Right renal pelvis (tissue), 4 donors: ENCODE measurements at places on chromosomes 1 and 21. TPM values are rescaled to one million over a fixed set of nuclear protein-coding genes. Genes with fewer than 3 reads are reported as not detected.

DNA sequence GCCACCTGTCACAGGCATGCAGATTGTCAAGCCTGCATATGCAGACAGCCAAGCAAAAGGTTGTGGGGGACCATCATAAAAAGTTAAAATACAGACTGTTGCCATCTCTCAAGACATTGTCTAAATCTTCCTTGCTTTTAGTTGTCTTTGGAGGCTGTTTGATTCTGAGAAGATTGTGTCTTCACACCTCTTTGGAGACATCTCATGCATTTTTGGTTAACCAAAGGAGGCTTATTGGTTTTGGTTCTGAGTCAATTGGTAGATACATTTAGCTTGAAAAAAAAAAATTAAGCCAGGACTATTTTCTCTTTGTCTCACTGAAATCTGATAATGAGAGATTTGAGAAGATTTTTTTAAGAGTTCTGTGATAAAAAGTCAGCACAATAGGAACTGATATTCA, 217.6 kb downstream of the LYPLAL1 start:
- no peak for DNase-seq

Gene LDLRAD1
- not detected for polyA plus RNA-seq

- DNase-seq: peak; percentile 25
Observed at GRCh38 chr1:243713470-243714186, 136.4 kb downstream of the AKT3 start.

DNA sequence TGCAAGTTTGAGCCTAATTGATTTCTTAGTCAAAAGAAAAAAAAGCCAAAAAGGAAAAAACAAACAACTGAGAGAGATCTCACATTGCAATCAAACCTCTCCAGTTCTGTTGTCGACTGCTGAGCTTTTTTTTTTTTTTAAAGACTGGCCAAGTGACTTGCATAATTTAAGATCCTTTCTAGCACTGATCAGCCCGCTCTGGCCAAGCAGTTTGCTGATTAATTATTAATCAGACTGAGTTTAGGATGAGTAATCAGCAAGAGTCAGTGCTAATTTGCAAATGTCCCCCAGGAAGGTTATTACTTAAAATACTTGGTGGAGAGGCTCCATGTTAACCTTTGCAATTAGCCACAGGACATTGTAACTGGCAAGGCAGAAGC, 39.3 kb downstream of the HMGB4 start:
- DNase-seq: no peak

- no peak for DNase-seq
Observed at GRCh38 chr1:81121306-81121705, 679.4 kb upstream of the ADGRL2 start.

Gene RALGPS2
- 31.2 TPM for polyA plus RNA-seq

Gene FCRL6
- polyA plus RNA-seq: 0.19 TPM

DNA sequence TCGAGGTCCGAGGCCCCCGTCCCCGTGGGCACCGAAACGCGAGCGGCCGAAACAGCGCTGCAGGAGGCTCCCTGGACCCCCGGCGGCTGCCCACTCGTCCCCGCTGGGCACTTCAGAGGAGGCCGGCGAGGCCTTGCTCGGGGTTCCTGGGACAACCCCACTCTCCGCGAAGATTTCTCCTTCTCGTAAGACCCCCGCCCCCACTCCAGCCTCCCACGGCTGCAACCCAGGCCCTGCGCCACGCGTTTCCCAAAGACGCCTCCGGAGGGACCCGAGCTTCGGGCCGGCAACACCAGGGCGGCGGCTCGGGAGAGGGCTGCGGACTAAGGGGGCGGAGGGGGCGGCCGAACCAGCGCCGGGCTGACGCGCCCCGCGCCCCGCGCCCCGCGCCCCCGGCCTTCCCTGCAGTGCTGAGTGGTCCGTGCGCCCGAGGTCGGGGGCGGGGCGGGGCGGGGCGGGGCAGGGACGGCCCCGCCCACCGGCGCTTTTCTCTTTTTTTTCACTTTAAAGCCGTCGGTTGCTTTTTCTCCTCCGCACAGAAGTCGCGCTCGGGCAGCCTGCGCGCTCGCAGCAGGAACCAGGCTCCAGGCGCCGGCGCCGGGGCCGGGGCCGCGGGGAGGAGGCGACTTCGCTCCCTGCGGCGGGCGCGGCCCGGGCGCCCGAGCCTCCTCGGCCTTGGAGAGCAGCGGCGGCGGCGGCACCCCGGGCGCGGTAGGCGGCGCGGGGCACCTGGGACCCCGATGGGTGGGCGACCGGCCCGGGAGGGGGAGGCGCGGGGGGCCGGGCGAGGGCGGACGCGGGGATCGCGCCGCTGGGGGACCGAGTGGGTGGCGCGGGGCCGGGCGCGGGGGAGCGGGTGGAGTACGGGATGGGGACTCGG, at the start of gene SPSB1:
SPSB1 (plus strand) TSS at position 534 of the 880 bp plus-strand sequence. CDS start 62,998 bp downstream, outside the sequence.
- no peak for DNase-seq

Gene LRRC7
- 7.2 TPM for polyA plus RNA-seq

GRCh38 chr1:180026556-180026955, 71.9 kb downstream of the CEP350 start:
- DNase-seq: no peak
